RWPE1 (cell line): ENCODE measurements at places on chromosomes 11 and 22.

DNA sequence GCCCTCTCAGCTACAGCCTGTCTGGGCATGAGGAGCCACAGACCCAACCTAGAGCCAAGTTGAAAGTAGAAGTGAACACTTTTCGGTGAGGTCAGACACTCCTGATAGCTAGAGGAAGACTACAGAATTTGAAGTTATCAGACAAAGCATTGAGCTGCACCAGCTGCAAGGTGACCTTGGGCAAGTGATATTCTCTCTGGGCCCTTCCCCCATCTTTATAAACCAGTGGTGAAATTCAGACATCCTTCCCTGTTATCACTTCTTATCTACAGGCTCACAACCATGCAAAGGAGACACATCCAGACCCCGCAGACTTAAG, 8.0 kb upstream of the PMM1 start:
- DNase-seq, result no peak

DNA sequence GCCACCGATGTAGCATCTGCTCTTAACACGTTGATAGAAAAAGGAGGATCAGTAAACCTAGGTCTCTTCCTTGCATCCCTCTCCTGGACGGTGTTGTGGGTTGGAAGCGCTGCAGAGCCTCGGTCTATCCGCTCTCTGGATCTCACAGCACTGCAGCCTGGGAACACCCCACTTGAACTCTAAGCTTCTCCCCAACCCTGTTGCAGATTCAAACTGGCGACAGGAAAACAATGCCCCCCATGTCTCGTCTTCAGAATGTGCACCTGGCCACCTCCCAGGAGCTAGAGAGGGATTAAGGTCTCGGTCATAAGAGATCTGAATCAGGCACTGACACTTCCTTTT, 454 bp downstream of the TMEM218 start:
- DNase-seq, result no peak

DNA sequence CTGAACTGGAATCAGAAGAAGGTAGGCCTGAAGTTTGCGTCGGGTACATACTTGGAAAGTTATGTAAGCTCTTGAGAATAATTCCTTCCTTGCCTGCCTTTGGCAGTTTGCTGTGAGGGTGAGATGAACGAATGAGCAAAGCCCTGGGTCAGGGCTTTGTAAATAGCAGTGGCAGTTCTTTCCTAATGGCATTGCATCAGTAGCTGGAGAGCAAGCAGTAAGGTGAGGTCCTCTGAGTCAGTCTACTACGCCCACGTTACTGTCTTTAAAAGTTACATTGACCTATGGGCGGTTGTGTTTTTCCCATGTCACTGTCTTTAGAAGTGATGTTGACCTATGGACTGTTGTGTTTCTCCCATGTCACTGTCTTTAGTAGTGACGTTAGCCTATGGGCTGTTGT, 179.1 kb upstream of the E2F8 start:
- peak; percentile 62 for DNase-seq

- no peak for DNase-seq
Observed at GRCh38 chr11:7031471-7031871, 11.2 kb downstream of the NLRP14 start.

- no peak for DNase-seq
Observed at GRCh38 chr11:1737080-1737757, 13.2 kb downstream of the IFITM10 start.

DNA sequence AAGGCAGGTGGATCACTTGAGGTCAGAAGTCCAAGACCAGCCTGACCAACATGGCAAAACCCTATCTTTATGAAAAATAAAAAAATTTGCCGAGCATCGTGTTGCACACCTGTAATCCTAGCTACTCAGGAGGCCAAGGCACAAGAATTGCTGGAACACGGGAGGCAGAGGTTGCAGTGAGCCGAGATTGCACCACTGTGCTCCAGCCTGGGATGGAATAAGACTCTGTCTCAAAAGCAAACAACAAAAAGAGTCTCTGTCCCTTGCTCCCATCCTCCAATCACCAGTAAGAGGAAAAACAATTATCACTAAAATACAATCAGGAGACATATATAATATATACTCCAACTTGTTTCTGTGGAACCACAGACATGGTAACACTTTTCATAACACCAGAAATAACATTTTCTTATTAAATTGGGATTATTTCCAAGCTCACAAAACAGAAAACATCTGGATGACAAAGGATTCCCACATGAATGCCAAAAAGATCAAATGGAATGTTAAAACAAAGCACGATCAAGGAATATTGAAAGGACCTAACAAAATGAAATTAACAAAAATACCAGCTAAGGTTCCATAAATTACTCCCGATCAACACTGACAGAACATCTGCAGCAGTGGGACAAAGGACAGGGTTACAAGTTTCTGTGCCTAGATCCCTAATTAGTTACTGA, 15.2 kb downstream of the FCHSD2 start:
- no peak for DNase-seq
